ENCODE measurements at places on chromosomes 13 and 19. TPM values are rescaled to one million over a fixed set of nuclear protein-coding genes. Genes with fewer than 3 reads are reported as not detected.

Gene OLFM2
- 18.8 TPM for total RNA-seq

Gene ZNF345
- 3.7 TPM for total RNA-seq

Gene PRX
- total RNA-seq, result 8.4 TPM

Gene ZNF540
- total RNA-seq, result 1.6 TPM

Gene KCNRG
- 2.1 TPM for total RNA-seq

Gene VSTM2B
- total RNA-seq, result not detected

Gene BEST2
- total RNA-seq, result not detected

Gene C19orf33
- not detected for total RNA-seq

Gene WASF3
- 4.7 TPM for total RNA-seq

Gene URI1
- total RNA-seq, result 62.6 TPM

Gene CASP14
- not detected for total RNA-seq

Gene CD37
- total RNA-seq, result 7.8 TPM

Gene PSG11
- total RNA-seq, result 0.52 TPM

Gene NCAN
- total RNA-seq, result not detected

Gene ZNF709
- 5.7 TPM for total RNA-seq

Gene CACNG6
- 17.7 TPM for total RNA-seq

Gene ZNF491
- 7.8 TPM for total RNA-seq

Gene ABHD17A
- 52.7 TPM for total RNA-seq

Gene SCN1B
- total RNA-seq, result 1.6 TPM

Gene MED4
- 26.6 TPM for total RNA-seq

Gene LHB
- total RNA-seq, result not detected

Gene KCNN1
- total RNA-seq, result 0.52 TPM

Gene PDX1
- not detected for total RNA-seq

Gene FFAR1
- total RNA-seq, result not detected

Gene SLC17A7
- 1.0 TPM for total RNA-seq

Gene KLK10
- total RNA-seq, result under 0.01 TPM

Gene C2CD4C
- total RNA-seq, result 0.52 TPM

Gene RUBCNL
- total RNA-seq, result 3.7 TPM

Gene ZNF816
- total RNA-seq, result 6.8 TPM

Gene LNX2
- total RNA-seq, result 4.2 TPM

Gene IQCN
- total RNA-seq, result 0.52 TPM

Gene ZNF135
- total RNA-seq, result 10.4 TPM

Gene ERICH6B
- not detected for total RNA-seq

Gene CGB2
- not detected for total RNA-seq

Gene PHLDB3
- 4.7 TPM for total RNA-seq

Gene RUVBL2
- total RNA-seq, result 101 TPM

Gene ZNF729
- total RNA-seq, result not detected

Gene ZNF442
- 4.2 TPM for total RNA-seq

Gene LRRC25
- total RNA-seq, result 2.1 TPM

Gene PSPN
- 1.0 TPM for total RNA-seq

Gene SSC5D
- total RNA-seq, result 17.7 TPM

All from skeletal muscle tissue (tissue), 5 donors.